Gastroesophageal sphincter (tissue), 4 donors: ENCODE measurements at places on chromosomes 11 and 22. TPM values are rescaled to one million over a fixed set of nuclear protein-coding genes. Genes with fewer than 3 reads are reported as not detected.
A peak's percentile ranks its signal among the peaks of the same experiment; 100 is the strongest.

GRCh38 chr11:78428266-78428636 lies 10.6 kb upstream of the GAB2 start:
- no peak for ATAC-seq

GRCh38 chr22:30516731-30517130 lies 11.2 kb upstream of the SEC14L4 start:
- ATAC-seq, result no peak

- no peak for ATAC-seq
Observed at GRCh38 chr11:10461276-10461790, 6.3 kb downstream of the AMPD3 start.

DNA sequence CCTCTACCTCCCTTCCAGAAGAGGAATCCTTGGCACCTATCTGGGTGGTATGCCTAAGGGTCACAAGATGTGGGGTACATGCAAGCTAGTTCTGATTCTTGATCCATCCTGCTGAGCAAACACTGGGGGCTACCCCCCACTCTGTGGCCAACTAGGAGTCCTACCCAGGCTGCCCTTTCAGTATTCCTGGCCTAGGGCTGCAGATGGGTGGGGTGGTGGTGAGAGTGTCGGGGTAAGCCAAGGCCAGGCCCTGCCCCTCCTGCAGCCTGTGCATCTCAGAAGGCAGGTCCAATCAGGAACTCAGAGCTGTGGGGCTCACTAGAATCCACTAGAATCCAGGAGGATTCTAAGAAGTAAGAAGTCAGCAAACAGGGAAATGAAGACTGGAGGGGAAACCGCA lies 10.9 kb downstream of the SSH3 start:
- no peak for ATAC-seq

GRCh38 chr22:34129691-34130486 lies 209.6 kb upstream of the LARGE1 start:
- ATAC-seq, result no peak

DNA sequence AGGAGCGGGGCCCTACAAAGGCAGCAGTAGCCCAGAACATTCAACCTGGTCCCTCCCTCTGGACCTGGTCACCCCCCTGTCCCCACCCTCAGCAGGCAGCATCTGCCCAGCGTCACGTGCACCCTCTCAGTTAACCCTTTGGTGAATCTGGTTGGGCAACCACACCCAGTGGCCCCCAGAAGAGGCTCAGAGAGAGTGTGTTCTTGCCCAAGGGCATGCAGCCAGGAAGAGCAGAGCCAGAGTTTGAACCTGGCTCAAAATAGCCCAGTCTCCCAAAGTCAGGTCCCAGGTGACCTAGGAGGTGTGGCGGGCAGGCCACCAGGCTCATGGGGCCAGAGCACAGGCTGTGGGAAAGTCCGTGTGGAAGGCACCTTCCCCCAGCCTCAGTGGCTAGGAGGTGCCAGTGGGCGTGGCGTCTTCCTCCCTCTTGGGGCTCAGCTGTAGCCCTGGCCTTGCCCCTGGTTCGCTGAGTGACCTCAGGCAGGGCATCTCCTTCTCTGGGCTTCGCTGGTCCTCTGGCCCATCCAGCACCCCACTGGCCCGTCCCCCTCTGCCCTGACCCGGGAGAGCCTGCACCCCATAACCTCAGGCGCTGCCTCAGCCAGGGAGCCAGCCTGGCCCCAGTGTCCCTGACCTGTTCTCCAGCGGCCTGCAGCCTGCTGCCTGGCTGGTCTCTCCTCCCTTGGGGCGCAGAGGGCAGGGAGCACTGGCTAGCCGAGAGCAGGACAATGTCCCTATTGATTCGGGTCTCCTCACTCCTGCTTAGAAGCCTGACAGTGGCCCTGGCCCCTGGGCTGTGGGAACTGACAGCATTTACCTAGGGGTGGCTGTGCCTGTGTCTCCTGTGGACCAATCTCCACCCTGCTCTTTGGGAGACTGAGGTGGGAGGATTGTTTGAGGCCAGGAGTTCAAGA lies 7.0 kb downstream of the ALDH3B1 start:
- no peak for ATAC-seq

DNA sequence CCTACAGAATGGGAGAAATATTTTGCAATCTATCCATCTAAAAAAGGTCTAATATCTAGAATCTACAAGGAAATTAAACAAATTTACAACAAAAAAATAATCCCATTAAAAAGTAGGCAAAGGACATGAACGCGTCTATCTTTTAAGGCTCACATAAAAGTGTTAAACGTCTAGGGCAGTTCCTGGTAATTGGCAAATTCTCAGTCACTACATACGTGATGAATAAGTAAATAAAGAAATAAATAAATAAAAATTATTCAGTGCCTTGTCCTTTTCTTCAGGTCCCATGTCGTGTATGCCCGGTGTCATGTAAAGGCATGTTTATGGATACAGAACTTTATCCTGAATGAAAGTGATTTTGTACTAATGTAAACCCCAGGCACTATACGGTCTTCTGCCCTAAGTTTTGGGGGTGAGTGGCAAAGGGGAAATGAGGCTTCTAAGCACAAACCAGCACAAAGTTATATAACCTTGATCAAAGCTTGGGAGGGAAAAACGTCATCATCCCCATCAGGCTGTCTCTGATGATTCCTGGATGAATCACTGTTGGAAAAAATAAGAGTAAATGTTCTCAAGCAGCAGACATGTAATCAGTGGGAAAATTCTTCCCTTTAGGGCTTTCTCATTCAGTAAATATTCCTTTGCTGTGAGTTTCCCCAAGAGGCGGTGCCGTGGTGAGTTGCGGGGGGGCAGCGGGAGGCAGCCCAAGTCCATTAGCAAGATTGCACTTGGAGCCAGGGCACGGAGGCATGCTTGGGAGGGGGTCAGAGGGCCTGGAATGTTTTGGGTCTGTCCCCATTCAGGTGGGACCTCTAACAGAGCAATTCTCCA lies 30.4 kb upstream of the MICAL2 start:
- ATAC-seq, result peak; percentile 81

- ATAC-seq, result no peak
Observed at GRCh38 chr11:112017538-112017937, 7.7 kb upstream of the DLAT start.

DNA sequence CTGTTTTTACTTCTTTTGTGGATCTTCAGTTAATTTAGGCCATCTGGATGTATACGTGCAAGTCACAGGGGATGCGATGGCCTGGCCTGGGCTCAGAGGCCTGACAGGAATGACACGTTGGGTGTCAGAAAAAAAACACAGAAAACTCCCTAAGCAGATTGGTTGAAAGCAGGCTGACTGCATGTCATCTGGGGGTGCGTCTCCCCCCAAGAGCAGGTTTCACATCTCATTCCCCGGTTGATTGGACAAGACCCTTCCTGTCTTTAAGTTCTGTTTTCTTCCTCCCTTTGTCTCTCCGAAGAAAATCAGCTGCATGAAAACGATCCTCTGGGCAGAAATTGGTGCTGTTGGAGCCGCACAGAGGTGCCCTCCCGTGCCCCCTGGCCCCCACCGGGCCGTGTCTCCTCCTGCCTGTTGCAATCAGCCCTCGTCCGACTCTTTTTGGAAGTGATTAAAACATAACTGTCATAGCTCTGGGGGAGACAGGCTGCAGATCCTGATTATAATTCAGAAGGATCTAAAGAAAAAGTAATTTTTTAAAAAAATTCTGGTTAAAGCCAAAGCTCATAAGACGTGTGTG lies 71.8 kb upstream of the PARVG start:
- ATAC-seq, result no peak

DNA sequence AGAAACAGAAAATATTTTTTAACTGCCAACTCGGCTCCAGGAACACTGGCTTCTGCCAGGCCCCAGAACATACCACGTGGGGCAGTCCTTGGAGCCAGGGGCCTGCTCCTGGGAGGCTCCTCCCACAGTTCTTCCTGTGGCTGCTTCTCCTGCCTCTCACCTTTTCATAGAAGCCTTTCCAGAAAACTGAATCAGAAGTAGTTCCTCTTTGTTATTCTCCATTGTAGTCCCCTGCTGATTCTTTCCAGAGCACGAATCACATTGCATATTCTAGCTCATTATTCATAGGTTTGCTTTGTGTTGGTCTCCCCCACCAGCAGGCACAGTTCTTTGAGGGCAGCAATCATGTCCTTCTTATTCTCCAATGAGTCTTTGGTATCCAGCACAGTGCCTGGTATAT lies 106.0 kb downstream of the EFCAB6 start:
- no peak for ATAC-seq

- no peak for ATAC-seq
Observed at GRCh38 chr22:40002935-40003715, 8.4 kb downstream of the FAM83F start.

DNA sequence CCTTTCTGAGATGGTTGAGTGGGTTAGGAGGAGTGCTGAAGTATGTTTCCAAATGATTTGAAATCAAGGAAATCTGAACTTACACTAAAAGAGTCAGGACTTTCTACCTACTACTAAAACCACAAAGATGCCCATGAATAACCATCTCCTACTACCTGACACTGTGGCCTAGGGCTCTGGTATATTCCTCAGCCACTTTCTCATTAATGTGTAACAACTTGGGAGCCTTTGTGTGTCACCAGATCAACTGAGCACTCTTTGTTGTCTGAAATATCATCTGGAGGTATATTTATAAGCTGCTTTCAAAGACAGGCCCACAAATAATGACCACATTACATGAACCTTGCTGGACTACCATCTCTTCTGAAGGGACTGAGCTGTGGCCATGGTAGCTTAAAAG lies 43.9 kb downstream of the RELT start:
- no peak for ATAC-seq

GRCh38 chr11:108825381-108825780 lies 160.5 kb downstream of the DDX10 start:
- no peak for ATAC-seq

The TTC38 gene
- 27.2 TPM for total RNA-seq

The FOLR2 gene
- total RNA-seq, result 15.4 TPM

The SLC22A25 gene
- total RNA-seq, result not detected

The MS4A4A gene
- 37.7 TPM for total RNA-seq

The SYCE3 gene
- total RNA-seq, result not detected

The FBLN1 gene
- 597 TPM for total RNA-seq

The TTC36 gene
- 2.1 TPM for total RNA-seq
